Natural killer cell (primary cell): ENCODE measurements at places on chromosomes 5 and 9. TPM values are rescaled to one million over a fixed set of nuclear protein-coding genes. Genes with fewer than 3 reads are reported as not detected.

The SLC6A3 gene
- total RNA-seq = not detected

The UBQLN1 gene
- total RNA-seq = 137 TPM

GRCh38 chr5:82884821-82885471 lies 192.2 kb downstream of the TMEM167A start:
- no peak overlapping the region for H3K27ac ChIP-seq
- no peaks in the 10 kb centered on the region for H3K36me3 ChIP-seq
- DNase-seq = no peak
- no peaks in the 10 kb centered on the region for H3K27me3 ChIP-seq
- no peak overlapping the region for H3K4me3 ChIP-seq

DNA sequence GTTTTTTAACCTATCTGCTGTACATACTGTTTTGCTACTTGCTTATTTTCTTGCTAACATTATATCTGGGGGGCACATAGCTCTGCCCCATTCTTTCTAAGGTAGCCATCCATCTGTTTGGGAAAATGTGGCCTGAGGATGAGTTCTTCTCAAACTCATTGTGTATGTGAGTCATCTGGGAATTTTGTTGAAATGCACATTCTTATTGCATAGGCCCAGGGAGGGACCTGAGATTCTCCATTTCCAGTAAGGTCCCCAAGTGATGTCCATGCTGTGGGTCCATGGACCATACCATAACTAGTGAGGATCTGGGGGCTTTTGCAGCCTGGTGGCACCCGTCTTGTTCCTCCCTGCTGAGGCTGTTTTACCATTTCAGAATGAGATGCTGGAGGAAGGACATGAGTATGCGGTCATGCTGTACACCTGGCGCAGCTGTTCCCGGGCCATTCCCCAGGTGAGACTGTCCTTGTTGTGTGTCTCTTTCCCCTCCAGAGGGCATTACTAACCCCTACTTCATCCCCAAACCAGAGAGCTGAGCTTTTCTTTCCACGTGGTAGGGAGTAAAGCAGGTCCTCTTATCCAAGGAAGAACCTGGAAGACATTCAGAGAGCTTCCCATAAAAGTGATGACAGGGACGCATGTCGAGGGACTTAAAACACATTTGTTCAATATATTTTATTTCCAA lies 28.6 kb downstream of the CYFIP2 start:
- H3K27me3 ChIP-seq = no peaks in the 10 kb centered on the region
- no peak overlapping the region for H3K4me3 ChIP-seq

DNA sequence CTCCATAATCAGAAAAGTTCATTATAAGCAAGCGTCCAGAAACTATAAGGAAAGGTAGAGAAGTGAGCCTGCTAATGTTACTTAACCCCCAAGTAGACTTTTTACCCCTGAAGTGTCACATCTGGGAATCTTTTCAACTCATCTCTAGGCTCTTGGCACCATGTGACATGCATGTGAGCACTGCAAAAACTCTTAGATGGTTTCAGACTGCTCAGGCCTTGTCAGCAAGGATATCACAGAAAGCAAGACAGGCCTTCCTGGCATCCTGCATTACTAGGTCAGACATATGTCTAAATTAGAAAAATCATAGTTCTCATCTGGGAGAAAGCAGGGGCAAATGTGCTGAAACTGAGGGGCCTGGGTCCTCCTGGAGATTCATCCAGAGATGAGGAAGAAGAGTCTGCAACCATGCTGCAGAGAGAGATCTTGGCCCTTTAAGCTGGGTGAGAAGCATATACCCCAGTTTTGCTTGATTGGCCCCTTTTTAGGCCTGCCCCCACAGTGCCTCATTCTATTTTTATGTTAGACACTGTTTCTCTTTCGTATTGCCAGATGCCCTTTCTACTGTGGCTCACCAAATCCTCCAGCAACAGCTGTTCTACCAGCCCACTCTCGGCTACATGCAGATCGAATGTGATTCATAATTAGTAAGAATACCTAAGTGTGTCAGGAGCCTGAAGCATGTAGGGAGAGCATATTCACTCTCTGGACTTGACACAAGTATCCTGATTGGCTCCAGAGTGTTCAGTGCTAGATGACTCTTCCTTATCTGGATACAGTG lies 19.0 kb downstream of the TMEM8B start:
- no peak overlapping the region for H3K27ac ChIP-seq
- H3K4me1 ChIP-seq = peaks cover 25% of the 10 kb centered on the region
- peaks cover 3% of the 10 kb centered on the region for H3K36me3 ChIP-seq
- no peak overlapping the region for H3K4me3 ChIP-seq
- no peak for DNase-seq

GRCh38 chr9:341634-342421 lies 127.2 kb downstream of the DOCK8 start:
- no peaks in the 10 kb centered on the region for H3K4me1 ChIP-seq
- H3K27ac ChIP-seq = no peak overlapping the region
- H3K36me3 ChIP-seq = peaks cover 96% of the 10 kb centered on the region
- no peaks in the 10 kb centered on the region for H3K27me3 ChIP-seq
- DNase-seq = no peak

DNA sequence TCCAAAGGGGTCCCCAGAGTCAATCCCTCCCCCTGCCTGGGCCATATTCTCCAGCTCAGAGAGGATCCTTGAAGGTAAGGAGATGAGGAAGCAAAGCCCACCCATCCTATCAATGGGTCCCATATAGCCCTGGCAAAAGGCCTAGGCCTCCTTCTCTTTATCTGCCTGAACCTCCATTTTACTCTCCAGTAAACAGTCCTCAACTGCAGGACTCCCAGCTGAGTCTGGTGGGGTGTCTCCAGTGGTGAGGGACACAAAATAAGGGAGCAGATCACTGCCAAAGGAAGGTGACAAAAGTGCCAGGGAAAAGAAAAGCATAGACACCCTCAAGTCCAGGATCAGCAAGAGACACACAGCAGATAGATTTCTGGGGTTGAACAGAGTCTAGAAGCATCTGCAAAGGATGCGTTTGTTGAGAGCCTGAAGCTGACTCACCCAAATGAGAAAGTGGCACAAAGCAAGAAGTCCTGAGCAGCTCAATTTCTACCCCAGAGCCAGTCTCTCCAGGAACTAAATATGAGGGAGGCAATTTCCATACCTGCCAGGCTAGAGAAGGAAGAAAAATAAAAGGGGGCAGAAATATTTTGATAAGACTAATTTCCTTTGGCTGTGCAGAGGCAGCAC lies 2.7 kb upstream of the EBF1 start:
- H3K4me1 ChIP-seq = peaks cover 34% of the 10 kb centered on the region
- no peak overlapping the region for H3K27ac ChIP-seq
- no peak overlapping the region for H3K4me3 ChIP-seq
- H3K36me3 ChIP-seq = no peaks in the 10 kb centered on the region
- DNase-seq = no peak
- peaks cover 44% of the 10 kb centered on the region for H3K27me3 ChIP-seq

GRCh38 chr5:100797861-100798260 lies 105.2 kb downstream of the ST8SIA4 start:
- no peak overlapping the region for H3K27ac ChIP-seq
- no peaks in the 10 kb centered on the region for H3K4me1 ChIP-seq
- H3K27me3 ChIP-seq = no peaks in the 10 kb centered on the region
- H3K4me3 ChIP-seq = no peak overlapping the region
- DNase-seq = no peak

The GBA2 gene
- total RNA-seq = 118 TPM

The FCN1 gene
- total RNA-seq = 70.3 TPM

- H3K27me3 ChIP-seq = no peaks in the 10 kb centered on the region
- H3K4me3 ChIP-seq = peak overlapping the region; percentile 73
- peaks cover 10% of the 10 kb centered on the region for H3K36me3 ChIP-seq
- peaks cover 17% of the 10 kb centered on the region for H3K4me1 ChIP-seq
- DNase-seq = peak; percentile 77
These were observed 1.1 kb downstream of the PTGER4 start for GRCh38 chr5:40680741-40681362.

The CDKN2AIPNL gene
- total RNA-seq = 12.3 TPM

The OR1J1 gene
- not detected for total RNA-seq

The BASP1 gene
- total RNA-seq = 10.7 TPM

- no peaks in the 10 kb centered on the region for H3K36me3 ChIP-seq
- no peaks in the 10 kb centered on the region for H3K4me1 ChIP-seq
- no peak overlapping the region for H3K27ac ChIP-seq
- H3K4me3 ChIP-seq = no peak overlapping the region
- H3K27me3 ChIP-seq = no peaks in the 10 kb centered on the region
These were observed 387.0 kb upstream of the RFX3 start for GRCh38 chr9:3912817-3913216.

GRCh38 chr5:139385061-139386049 lies 2.3 kb upstream of the SLC23A1 start:
- peaks cover 48% of the 10 kb centered on the region for H3K4me1 ChIP-seq
- peak; percentile 62 for DNase-seq
- H3K4me3 ChIP-seq = peak overlapping the region; percentile 21

GRCh38 chr5:67272453-67273130 lies 76.0 kb upstream of the CD180 start:
- H3K4me1 ChIP-seq = no peaks in the 10 kb centered on the region
- no peaks in the 10 kb centered on the region for H3K36me3 ChIP-seq
- DNase-seq = no peak
- no peak overlapping the region for H3K27ac ChIP-seq
- H3K4me3 ChIP-seq = no peak overlapping the region
- no peaks in the 10 kb centered on the region for H3K27me3 ChIP-seq

GRCh38 chr5:53130266-53130665 lies 20.7 kb upstream of the MOCS2 start:
- no peak for DNase-seq
- H3K36me3 ChIP-seq = no peaks in the 10 kb centered on the region
- H3K4me3 ChIP-seq = no peak overlapping the region

- no peaks in the 10 kb centered on the region for H3K36me3 ChIP-seq
- no peak for DNase-seq
- no peaks in the 10 kb centered on the region for H3K27me3 ChIP-seq
These were observed 30.4 kb upstream of the B4GALT1 start for GRCh38 chr9:33197279-33198152.

DNA sequence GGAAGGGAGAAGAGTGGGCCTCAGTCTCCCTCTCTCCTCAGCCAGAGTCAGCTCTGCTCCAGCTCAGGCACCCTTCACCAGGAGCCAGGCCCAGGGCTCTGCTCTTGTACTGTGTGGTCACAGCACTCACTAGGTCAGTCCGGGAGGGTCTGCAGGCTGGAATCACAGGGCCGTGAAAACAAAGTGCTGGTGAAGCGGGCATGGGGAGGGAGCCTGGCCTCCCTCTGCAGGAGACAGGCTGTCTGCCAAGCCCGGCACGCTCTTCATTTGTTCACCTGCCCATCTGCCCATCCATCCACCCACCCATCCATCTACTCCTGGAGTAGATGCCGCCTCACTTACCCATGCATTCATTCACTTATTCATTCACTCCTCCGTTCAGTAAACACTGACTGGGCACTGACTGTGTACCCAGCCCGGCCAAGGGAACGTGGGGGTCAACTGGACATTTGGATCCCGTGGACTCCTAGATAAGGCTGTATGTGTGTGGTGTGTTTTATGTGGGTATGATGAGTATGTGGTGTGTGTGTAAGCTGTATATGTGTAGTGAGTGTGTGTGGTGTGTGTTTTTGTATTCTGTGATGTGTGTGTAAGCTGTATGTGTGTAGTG lies 3.6 kb downstream of the SPAAR start:
- H3K4me3 ChIP-seq = no peak overlapping the region
- H3K27me3 ChIP-seq = no peaks in the 10 kb centered on the region
- peaks cover 26% of the 10 kb centered on the region for H3K4me1 ChIP-seq
- no peaks in the 10 kb centered on the region for H3K36me3 ChIP-seq
- no peak overlapping the region for H3K27ac ChIP-seq

GRCh38 chr9:69463497-69464068 lies 138.6 kb downstream of the ENTREP1 start:
- H3K36me3 ChIP-seq = no peaks in the 10 kb centered on the region
- H3K27me3 ChIP-seq = no peaks in the 10 kb centered on the region
- no peak overlapping the region for H3K4me3 ChIP-seq
- H3K4me1 ChIP-seq = no peaks in the 10 kb centered on the region
- H3K27ac ChIP-seq = no peak overlapping the region
- DNase-seq = no peak

The TRIM7 gene
- total RNA-seq = 1.2 TPM

- H3K4me1 ChIP-seq = no peaks in the 10 kb centered on the region
- no peak for DNase-seq
- no peak overlapping the region for H3K4me3 ChIP-seq
- no peaks in the 10 kb centered on the region for H3K27me3 ChIP-seq
- H3K36me3 ChIP-seq = no peaks in the 10 kb centered on the region
These were observed 197.1 kb downstream of the NTRK2 start for GRCh38 chr9:84866396-84867175.

DNA sequence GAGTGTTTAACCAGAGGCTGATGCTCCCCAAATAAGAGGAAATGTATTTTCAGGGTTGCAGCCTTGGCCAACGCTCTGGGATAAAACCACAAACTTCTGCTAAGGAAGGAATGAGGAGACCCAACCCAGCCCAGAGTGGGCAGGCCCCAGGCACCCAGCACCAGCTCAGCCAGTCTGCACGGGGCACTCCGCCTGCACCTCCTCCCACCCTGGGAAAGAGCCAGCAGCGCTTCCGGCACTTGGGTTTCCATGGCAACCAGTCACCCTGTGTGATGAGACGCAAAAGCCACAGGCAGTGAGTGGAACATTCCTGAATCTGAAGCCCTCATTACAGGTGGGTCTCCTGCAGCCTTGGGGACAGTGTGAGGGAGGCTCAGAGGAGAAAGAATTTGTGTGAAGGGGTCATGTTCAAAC lies 85.2 kb upstream of the ZBTB43 start:
- DNase-seq = peak; percentile 74
- H3K36me3 ChIP-seq = no peaks in the 10 kb centered on the region
- peaks cover 49% of the 10 kb centered on the region for H3K4me1 ChIP-seq
- no peaks in the 10 kb centered on the region for H3K27me3 ChIP-seq
- H3K4me3 ChIP-seq = peak overlapping the region; percentile 3
- H3K27ac ChIP-seq = peak overlapping the region; percentile 96

DNA sequence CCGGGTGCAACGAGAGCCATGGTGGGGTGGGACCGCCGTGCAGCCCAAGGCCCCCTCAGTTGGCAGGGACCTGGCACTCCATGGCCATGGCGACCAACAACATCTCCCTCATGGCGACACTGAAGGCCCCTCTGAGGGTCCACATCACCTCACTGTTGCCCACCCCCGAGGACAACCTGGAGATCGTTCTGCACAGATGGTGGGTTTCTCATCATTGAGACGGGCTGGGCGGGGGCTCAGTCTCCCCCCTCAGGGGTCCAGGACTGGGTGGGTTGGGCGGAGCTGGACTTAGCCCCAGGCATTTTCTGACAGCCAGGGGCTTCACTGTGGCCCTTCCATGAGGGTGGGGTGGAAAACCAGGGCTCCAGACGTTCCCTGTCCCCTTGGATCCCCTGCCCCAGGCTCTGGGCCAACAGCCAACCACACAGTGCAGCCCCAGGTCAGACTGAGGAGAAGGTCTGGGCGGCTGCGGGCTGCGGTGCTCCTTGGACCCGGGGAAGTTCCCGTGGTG lies 734 bp downstream of the PAEP start:
- H3K27me3 ChIP-seq = no peaks in the 10 kb centered on the region
- no peak overlapping the region for H3K4me3 ChIP-seq
- no peaks in the 10 kb centered on the region for H3K36me3 ChIP-seq
- no peaks in the 10 kb centered on the region for H3K4me1 ChIP-seq
- DNase-seq = no peak
